Hematopoietic multipotent progenitor cell (in vitro differentiated cells): ENCODE measurements at places on chromosomes 3 and 15. TPM values are rescaled to one million over a fixed set of nuclear protein-coding genes. Genes with fewer than 3 reads are reported as not detected.

PAQR9 gene
- total RNA-seq: not detected

FAM107A gene
- under 0.01 TPM for total RNA-seq

AMT gene
- 20.5 TPM for total RNA-seq

SOX2 gene
- total RNA-seq: not detected

TRAK1 gene
- total RNA-seq: 36.9 TPM

MYO5C gene
- 41.2 TPM for total RNA-seq

PLXND1 gene
- total RNA-seq: 357 TPM

PRSS50 gene
- under 0.01 TPM for total RNA-seq

CHRNA3 gene
- not detected for total RNA-seq

CD47 gene
- 79.4 TPM for total RNA-seq

DNAH12 gene
- under 0.01 TPM for total RNA-seq

ACKR4 gene
- total RNA-seq: under 0.01 TPM

CPEB1 gene
- total RNA-seq: 0.27 TPM

FGD5 gene
- 21.8 TPM for total RNA-seq

LMAN1L gene
- 0.27 TPM for total RNA-seq

ACTRT3 gene
- total RNA-seq: 2.4 TPM

GABRR3 gene
- not detected for total RNA-seq

SLC41A3 gene
- 104 TPM for total RNA-seq

TIGIT gene
- not detected for total RNA-seq

PLSCR2 gene
- not detected for total RNA-seq

INKA1 gene
- total RNA-seq: 78.4 TPM

CALML4 gene
- total RNA-seq: 9.7 TPM

MBD4 gene
- total RNA-seq: 32.9 TPM

AADAC gene
- total RNA-seq: not detected

PEX11A gene
- 9.7 TPM for total RNA-seq

B3GALNT1 gene
- total RNA-seq: 12.7 TPM

FILIP1L gene
- total RNA-seq: 0.81 TPM

NOX5 gene
- under 0.01 TPM for total RNA-seq

NANOGP8 gene
- total RNA-seq: 0.27 TPM

SHF gene
- total RNA-seq: 24.5 TPM

GPR149 gene
- not detected for total RNA-seq

CKMT1B gene
- total RNA-seq: not detected

ACSBG1 gene
- total RNA-seq: under 0.01 TPM

MGA gene
- 23.4 TPM for total RNA-seq

MCTP2 gene
- 94.8 TPM for total RNA-seq

SLC38A3 gene
- under 0.01 TPM for total RNA-seq

BLM gene
- total RNA-seq: 5.1 TPM

CELSR3 gene
- 3.2 TPM for total RNA-seq

TNNC1 gene
- 0.54 TPM for total RNA-seq

PFKFB4 gene
- 10.8 TPM for total RNA-seq

GPR171 gene
- under 0.01 TPM for total RNA-seq

IL16 gene
- total RNA-seq: 44.7 TPM
